CD4-positive, alpha-beta T cell (primary cell): ENCODE measurements at places on chromosomes 3 and 15. TPM values are rescaled to one million over a fixed set of nuclear protein-coding genes. Genes with fewer than 3 reads are reported as not detected.

DNA sequence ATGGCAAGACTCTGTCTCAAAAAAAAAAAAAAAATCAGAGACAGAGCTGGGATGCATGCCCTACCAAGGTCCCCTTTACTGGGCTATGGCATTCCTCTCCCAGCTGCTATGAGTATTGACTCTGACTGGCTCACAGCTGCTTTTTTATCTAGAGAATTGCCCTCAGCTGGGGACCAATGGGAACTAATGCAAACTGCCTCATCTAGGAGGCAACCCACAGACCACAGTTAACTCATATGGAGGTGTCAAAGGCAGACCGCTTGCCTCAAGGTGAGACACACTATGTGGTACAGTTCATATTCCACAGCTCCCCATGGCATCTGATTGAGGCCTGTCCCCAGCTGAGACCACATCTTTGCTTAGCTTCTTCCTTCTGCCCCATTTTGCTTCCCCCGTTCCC, 183.5 kb upstream of the EOMES start:
- DNase-seq: no peak

DNA sequence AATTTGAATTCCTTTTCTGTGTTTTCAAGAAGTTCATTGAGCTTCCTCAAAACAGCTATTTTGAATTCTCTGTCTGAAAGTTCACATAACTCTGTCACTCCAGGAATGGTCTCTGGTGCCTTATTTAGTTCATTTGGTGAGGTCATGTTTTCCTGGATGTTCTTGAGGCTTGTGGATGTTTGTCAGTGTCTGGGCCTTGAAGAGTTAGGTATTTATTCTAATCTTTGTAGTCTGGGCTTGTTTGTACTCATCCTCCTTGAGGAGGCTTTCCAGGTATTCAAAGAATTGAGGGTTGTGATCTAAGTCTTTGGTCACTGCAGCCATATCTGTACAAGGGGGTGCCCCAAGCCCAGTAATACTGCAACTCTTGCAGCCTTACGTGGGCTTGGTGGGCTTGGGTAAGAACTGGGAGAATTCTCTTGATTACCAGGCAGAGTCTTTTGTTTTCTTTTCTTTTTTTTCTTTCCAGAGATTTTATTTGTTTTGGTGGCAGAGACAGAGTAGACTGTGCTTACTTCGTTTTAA, 19.3 kb upstream of the CCNDBP1 start:
- no peak for DNase-seq

DNA sequence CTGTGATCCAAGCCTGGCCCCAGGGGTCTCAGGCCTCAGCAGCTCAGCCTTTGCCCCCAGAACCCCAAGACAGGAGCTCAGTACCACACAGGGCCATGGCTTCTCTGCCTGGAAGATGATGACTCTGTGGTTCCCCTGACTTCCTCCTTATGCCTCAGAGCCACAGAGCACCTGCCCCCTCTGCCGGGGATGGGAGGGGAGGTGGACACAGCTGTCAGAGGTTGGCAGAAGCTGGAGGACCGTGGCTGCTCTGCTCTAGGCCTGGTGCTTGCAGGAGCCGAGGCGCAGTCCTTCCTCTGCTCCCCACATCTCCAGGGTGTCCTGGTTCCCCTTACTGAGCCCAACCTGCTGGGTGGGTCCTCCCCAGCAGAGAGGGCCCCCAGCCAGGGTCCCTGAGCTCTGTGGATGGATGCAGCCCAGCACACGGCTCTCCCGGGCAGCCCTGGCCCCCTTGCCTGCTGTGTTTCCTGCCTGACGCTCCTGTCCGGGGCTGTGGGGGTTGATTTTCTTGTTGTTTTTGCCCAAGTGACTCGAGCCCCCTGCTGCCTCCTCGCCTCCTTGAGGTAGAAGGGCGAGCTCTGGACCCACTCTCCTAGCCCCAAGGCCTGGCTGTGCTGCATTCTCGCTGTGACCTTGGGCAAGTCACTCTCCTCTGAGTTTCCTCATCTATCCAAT, 36.6 kb downstream of the PSTPIP1 start:
- no peak for DNase-seq

Gene PLCB2
- 222 TPM for total RNA-seq

Gene KY
- not detected for total RNA-seq
